Adrenal gland (tissue), 19 donors: ENCODE measurements at places on chromosomes 12 and 14.

- no peak for DNase-seq
These were observed 2.1 kb downstream of the WDR20 start for GRCh38 chr14:102141797-102142196.

- no peak for DNase-seq
These were observed 226.1 kb upstream of the PRKD1 start for GRCh38 chr14:30153717-30154116.

DNA sequence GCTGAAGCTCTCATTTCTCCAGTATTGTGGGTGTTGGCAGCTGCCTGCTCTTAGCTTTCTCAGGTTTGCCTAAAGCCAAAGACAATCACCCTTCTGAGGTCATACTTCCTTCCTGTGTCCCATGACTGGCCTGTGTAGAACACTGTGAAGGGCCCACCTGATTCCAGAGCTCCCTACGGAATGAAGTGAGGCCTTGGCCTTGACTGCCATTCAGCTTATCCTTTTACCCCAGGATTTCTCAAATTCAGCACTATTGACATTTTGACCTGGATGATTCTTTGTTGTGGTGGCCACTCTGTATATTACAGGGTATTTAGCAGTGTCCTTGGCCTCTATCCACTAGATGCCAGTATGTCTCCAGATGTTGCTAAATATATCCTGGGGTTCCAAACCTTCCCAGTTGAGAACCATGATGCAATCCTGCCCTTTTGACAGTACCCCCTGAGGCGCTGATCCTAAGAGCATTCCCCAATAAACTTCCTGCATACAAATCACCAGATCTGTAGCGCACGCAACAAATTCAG, 112.3 kb upstream of the KRR1 start:
- DNase-seq: no peak

- DNase-seq: peak; percentile 38
These were observed 201.7 kb downstream of the EXOC5 start for GRCh38 chr14:57066887-57067513.

- DNase-seq: no peak
These were observed 128.0 kb downstream of the ATP23 start for GRCh38 chr12:58069268-58069963.

GRCh38 chr12:6635375-6635855, 344 bp downstream of the LPAR5 start:
- no peak for DNase-seq

DNA sequence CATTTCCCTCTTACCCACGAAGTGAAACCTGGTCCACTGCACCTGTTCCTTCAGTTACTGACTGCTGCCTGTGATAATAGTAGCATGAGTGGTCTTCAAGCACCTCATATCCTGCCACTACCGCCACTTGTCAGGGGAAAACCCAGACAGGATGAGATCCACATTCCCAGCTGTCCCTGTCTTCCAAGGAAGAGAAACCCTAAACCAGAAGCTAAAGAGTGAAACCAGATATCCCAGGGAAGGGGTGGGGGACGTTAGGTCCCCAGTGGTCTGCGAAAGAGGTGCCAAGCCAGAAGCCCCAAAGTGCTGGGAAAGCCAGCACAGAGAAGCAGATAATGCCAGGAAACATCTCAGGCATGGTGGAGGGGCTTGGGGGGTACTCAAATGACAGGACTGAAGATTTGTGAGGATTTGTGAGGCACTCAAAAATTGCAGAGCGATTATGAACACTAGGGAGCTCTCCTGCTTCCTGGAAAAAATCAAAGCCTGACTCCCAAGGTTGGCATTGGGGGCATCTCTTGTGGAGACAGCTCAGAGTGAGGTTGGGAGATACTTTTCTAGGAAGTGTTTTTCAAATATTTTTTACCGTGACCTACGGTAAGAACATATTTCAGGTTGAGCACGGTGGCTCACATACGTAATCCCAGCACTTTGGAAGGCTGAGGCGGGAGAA, 77.9 kb downstream of the TMEM30B start:
- no peak for DNase-seq

GRCh38 chr14:22112004-22112403, 438.4 kb upstream of the OR4E1 start:
- no peak for DNase-seq

GRCh38 chr14:91770185-91770584, 38.3 kb upstream of the CATSPERB start:
- no peak for DNase-seq

- no peak for DNase-seq
These were observed 38.2 kb upstream of the GSG1 start for GRCh38 chr12:13141686-13142085.

GRCh38 chr12:63353559-63353958, 202.6 kb upstream of the AVPR1A start:
- DNase-seq: no peak

DNA sequence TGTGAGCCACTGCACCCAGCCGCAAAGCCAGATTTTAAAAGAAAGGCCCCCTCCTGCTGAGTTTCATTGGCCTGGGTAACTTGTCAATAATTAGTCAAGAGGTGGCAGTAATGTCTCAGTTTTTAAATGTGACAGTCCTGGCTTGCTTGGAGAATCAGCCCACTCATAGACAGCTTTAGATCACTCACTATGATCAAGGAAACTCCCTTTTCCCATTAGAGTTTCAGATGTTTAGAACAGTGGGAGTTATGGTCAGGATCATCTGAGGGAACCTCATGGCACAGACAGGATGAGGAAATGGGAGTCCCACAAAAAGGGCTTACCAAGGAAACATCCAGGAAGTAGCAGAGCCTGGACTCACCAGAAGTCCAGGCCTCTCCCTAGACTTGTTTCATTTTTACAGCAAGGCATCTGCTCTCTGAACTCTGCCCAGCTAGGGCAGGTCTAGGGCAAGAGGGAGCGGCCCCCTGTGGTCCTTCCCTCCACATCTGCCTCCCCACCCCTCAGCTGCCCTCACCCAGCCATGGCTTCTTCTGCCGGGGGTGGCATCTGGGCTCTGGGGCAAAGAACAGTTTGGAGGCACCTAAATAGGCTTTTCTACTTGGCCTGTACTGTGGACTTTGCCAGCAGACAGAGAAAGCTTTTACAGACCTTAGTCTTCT, 11.2 kb downstream of the BCL2L14 start:
- no peak for DNase-seq

DNA sequence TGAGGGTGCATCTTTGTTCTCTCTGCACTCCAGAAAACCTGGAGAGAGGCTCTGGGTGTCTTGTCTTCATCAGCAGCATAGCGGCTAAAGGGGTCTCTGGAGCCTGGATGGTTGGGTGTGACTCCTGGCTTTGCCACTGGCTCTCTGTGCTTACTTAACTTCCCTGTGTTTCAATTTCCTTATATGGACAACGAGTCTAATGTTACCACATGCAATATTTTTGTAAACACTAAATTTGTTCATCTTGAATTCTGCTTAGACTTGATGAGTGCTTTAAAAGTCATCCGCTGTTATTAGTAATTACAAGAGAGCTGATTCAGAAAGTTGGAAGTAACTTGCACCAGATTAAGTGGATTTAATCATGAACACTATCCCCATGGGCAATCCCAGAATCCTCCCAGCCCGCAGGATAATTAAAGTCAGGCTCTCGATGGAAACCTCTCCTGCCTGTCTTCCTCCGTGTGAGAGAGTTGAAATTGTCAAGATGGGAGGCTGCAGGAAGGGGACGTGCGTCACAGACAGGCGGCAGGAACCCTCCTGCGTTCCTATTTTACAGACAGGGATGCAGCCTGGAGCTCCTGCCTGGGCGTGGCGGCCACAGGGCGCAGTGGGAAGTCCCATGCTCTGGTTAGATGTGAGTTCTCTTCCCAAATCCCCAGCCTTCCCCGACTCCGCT, 201.2 kb downstream of the TTC8 start:
- DNase-seq: peak; percentile 51

DNA sequence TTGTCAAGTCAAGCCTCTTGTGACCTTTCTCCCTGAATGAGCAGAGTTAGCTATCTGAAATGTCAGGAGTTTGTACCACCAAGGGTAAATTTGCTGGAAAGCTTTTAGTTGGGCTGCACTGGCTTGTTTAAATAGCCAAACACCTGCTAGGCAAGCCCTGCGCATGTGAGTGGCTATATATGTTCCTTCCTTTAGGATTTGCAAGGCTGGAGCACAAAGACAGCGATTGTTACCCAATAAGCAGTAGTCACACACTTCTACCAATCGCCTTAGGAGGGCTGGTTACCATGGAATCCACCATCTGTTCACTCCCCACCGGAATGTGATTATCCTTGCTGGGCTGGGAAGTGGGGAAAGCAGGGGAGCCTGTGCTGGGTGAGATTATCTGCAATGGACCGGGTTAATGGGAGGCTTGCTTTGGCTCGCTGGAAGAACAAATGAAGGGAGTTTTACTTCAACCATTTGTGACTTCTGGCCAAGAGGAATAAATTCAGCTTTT, 102.5 kb downstream of the FGD4 start:
- peak; percentile 64 for DNase-seq

GRCh38 chr12:105935981-105936380, 202.8 kb downstream of the NUAK1 start:
- DNase-seq: no peak

DNA sequence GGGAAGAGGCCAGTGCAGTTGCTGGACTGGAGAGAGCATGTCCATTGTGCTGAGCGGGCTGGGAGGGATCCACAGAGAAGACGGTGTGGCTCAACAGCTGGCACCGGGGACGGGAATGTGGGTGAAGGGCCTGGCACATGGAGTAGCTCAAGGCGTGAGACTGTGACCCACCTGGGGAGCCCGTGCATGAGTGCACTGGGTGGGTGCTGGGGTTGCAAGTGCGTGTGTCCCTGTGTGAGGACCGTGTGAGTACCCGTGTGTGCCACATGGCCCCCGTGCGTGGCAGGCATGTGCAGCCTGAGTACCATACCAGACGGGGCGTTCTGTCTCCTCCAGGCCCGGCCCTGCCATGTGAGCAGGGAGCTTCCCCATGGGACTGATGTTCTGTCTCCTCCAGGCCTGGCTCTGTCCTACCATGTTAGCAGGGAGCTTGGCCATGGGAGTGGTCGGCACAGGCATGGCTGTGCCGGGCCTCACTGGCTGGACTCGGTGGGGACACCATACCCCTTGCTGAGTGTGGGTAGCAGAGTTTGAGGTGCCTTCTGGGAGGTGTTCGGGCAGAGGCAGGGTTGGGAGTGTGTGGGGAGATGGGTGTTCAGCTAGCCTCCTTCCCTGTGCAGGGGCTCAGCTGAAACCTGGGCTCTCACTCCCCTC, 234.4 kb downstream of the TMEM121 start:
- DNase-seq: no peak

DNA sequence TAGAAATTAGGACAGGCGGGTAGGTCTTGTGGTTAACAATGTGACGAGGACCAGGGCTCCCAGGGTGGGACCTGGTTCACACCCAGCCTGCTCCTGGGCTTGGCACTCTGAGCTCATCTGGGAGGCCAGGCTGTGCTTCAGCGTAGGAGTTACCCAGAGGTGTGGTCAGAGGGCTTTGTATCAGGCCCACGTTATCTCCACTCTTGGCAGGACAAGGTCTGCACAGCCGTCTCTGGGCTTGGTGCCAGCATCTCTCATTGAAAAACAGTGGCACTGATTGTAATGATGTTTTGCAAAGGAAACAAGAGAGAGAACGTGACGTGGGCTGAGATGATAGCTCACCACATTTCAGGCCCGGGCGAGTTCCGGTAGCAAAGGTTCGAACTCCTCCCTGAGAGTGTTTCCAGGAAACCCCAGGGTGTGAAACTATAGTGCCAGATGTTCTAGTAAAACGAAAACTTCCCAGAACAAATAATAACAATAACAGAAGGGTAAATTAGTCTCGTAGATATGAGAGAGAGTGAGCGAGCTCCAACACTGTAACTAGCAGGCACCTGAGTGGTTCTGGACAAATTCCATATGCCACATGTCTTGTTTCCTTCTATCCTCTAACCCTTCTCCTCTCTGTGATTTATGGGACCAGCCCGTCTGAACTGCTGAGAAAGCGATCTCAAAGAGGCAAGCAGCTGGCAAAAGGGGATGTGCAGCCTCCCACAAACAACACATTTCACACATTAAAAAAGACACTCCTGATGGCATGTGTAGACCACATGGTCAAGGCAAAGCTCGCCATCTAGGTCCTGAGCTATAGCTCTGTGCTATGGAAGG, 227.3 kb downstream of the KTN1 start:
- peak; percentile 85 for DNase-seq

GRCh38 chr12:28824193-28824846, 324.8 kb upstream of the FAR2 start:
- no peak for DNase-seq

DNA sequence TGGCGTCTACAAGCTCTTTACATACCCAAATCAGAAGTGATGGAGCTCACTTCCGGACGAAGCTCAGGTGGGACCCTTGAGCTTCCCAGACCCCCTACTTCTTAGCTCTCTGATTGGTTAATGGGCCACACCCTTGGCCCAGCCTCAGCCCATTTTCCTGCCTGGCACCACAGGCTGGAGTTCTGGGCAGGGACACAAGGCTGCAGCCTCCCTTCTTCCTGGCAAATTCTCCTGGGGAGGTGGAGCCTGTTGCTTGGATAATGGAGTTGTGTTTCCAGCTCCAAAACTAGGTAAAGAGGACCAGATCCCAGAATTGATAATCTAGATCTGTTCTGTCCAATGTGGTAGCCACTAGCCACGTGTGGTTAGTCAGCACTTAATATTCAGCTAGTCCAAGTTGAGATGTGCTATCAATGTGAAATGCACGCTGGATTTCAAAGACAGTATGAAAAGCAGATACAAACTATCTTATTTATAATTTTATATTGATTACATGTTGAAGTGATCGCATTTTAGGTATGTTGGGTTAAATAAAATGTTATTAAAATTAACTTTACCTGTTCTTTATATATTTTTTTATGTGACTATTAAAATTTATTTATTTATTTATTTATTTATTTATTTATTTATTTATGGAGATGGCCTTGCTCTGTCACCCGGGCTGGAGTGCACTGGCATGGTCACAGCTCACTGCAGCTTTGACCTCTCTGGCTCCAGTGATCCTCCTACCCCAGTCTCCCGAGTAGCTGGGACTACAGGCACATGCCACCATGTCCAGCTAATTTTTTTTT, 12.6 kb upstream of the FAIM2 start:
- DNase-seq: no peak

- no peak for DNase-seq
These were observed 257.4 kb downstream of the ZFP36L1 start for GRCh38 chr14:68535404-68536017.

DNA sequence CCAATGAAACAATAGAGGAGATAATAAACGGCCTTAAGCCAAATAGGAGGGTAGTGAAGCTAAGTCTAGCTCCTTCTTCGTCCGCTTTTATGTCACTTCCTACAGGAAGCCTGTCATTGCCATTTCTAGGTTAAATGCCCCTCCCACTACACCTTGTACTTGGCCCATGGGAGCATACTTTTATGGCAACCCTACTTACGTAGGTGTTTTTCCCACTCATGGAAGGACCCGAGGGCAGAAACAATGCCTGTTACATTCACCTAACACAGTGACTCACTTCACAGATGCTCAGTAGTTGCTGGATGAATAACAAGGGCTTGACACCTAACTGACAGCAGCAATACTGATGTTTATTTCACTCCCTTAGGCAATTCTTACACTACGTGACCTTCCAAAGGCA, 44.5 kb downstream of the ALKBH1 start:
- DNase-seq: no peak

- DNase-seq: no peak
These were observed 284.9 kb downstream of the RGS6 start for GRCh38 chr14:72217135-72217534.
